Activated CD4-positive, CD25-positive, alpha-beta regulatory T cell treated with anti-CD3 and anti-CD28 coated beads, Interleukin-2, amount 50 U/mL, for 24 hours (primary cell): ENCODE measurements at places on chromosomes 5 and 9.

DNA sequence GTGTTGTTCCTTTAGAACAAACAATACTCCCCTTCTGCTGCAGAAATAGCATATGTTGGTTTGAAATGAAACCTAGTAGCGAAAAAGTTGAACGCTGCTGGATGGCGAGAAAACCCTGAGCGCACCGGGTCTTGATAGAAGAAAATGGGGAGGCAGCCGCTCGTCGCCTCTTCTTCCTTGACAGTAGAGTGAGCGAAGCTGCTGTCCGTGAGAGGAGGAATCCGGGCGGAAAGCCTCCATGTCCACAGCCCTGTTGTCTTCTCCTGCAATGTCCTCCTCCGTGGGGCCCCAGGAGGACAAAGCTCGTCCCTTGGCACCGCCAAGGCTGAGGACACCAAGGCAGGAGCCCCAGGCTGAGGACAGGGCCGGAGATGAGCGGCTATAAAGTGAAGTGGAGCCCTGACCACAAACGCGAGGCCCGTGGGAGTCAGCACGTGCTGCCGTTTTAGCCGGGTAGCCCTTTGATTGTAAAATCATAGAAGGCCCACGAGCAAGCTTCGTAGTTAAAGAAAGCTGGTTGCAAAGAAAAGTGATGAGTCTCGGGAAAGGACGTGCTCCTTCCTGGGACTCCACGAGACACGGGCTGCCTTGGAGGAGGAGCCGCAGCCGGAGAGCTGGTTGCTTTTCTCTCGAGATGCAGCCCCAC is 35.6 kb downstream of the MRPL36 start:
- no peak for ATAC-seq

DNA sequence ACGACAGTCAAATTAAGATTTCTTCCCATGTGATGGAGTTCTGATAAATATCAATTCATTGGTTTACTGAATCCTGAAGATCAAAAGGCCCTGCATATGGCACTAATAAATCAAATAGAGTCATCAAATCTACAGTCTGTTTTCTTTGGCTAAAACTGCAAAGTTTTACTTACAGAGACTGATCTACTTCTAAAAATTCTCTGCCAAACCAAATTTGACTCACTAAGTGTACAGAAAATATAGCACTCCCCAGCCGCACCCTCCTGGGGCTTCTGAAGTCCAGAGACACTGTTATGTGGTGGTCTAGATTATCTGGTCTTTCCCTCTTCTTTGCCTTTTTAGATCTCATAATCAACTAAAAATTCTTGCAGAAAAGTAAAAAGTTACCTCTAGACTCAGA is 237.7 kb downstream of the MLLT3 start:
- ATAC-seq: no peak

DNA sequence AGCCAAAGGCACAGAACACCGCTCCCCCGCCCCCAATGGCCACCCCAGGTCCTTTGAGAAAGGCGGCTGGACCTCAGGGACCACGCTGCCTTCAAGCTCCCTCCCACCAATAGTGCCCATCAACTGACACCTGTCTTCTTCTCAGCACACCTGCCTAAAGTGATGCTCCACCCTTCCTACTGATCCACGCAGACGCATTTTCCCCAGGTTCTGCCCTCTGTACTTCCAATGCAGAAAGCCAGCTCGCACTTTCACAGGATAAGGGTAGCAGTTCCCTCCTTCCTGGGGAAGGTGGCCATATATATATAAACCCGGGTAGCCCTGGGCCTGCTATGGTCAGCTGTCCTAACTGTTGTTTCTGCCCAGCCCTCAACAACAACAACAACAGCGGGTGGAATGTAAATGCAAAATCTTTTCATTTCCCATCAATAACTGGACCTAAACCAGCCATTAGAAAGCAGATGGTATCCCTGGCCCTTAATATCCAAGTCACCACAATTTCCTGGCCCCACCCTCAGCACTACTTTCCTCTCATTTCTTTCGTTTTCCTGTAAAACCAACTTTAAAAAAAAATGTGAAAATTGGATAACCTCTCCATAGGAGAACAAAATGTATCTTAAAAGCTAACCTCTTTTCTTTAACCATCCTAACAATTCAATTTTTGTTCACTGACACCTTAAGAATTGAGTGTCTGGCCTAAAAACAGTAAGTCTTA is 1.7 kb downstream of the GOLM1 start:
- no peak for ATAC-seq

GRCh38 chr5:153655201-153655510 is 164.7 kb downstream of the GRIA1 start:
- ATAC-seq: no peak

DNA sequence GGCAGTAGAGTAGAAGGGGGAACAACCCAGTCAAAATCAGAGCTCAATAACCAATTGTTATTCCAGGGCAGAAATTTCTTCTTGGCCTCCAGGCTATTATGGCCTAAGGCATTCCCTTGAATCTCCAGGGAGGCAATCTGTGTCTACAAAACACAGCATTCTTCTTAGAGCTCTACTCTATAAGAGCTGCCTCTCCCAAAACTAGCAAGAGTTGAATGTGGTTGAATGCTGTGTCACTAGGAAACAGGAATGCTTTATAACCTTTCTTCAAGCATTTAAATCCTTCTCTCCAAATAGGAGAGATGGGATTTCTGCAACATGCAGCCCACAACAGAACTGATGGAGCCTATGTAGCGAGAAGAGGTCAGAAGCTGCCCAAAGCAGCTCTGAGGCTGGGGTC is 97.1 kb upstream of the APC start:
- ATAC-seq: no peak

- peak; percentile 64 for ATAC-seq
Measured at GRCh38 chr9:76394960-76395252, 680 bp upstream of the RFK start.

DNA sequence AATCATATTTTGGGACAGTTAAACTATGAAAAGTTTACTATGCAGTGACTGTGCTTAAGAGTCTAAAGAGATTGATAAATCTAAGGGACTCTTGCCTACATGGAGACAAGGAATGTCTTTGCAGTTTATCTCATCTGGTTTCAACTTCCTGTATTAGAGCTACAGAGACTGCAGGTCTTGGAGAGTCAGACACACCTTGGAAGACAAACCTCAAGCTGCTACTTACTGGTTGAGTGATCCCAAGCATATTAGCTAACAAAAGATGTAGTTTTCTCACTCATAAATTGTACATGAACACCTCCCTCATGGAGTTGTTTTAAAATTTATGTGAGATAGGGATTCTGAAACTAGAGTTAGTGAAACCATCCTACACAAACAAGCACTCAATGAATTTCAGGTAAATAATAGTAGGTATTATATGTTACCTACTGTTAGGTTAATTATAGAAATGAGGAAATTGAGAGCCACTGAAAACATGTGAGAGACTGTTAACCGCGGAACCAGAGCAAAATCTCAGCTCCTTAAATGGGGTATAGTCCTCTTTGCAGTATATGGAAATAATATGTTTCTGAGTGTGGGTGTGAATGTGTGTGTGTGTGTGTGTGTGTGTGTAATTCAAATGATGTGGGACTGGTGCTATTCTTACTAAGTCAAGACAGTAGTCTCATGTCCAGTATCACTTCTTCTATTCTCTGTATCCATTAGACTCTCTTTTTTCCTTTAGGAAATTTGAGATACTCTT is 752.1 kb downstream of the DTWD2 start:
- ATAC-seq: no peak

DNA sequence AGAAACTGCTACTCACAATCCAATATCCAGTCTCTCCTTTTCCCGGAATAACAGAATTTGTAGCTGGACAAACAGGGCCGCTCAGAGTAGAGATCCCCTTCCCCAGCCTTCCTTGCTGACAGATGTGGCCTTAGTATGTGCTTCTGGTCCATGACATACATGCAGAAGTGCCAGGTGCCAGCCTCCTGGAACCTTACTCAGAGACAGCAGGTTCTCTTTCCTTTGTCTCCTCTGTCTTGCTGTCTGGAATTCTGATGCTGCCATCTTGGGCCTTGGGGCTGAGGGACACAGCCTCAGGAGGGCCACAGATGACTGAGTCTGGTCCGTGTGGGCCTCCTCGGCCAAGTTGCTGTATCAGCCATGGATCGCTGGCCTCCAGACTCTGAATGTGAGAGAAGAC is 210.1 kb downstream of the PAX5 start:
- ATAC-seq: no peak

DNA sequence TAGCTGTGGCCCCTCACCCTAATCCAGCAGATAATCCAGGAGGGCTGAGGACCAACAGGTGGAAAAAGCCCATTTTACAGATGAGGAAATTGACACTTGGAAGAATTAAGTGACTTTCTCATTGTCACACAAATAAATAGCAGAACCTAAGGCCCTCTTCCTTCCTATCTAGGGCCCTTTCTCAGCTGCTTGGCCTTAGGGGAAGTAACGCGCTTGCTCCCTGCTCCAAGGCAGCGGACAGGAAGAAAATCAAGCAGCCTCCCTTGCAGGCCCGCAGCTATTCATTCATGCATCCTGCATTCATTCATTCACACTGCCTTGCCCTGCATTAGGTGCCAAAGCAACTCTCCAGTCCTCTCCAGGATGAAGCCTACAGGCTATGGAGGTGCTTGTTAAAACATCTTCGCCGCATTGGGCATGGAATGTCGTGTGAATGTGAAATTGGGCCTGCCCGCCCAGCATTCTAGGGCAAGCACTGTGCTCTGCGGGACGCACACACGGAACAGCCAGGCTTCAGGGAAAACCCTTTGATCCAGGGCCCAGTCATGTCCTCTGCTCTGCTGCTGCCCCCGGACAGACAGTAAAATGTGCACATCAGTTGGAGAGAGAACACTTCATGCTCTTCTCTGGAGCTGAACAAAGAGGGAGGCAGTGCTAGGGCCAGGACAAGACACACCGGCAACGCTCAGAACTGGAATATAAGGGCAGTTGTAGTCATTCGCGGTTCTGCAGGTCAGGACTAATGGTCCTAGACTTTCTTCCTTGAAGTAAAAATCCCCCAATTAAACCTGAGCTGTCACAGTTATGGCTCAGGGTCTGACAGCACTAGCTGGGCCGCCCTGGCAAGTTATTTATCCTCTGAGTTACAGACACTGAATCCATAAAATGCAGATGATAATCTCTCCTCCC is 166.0 kb downstream of the COL23A1 start:
- ATAC-seq: no peak

GRCh38 chr9:116355153-116355921 is 201.7 kb downstream of the PAPPA start:
- no peak for ATAC-seq

GRCh38 chr5:102279711-102280110 is 16.4 kb downstream of the SLCO4C1 start:
- no peak for ATAC-seq

DNA sequence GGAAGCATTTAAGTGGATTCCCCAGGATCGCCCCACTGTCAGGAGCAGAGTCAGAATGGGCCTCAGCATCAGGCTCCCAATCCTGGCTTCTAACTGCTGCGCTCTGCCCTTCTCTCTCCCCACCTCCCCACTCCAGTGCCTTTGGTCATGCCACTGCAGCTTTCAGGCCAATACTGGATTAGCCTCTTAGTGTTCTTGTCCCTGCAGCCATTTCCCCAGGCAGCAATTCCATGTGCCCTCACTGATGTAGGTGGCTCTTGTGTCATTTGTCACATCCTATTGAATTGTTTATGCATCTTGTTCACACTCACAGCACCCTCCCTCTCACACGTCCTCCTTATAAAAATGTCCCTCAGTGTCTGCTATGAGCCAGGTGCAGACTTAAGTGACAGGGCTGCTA is 544.2 kb upstream of the DAP start:
- ATAC-seq: no peak

DNA sequence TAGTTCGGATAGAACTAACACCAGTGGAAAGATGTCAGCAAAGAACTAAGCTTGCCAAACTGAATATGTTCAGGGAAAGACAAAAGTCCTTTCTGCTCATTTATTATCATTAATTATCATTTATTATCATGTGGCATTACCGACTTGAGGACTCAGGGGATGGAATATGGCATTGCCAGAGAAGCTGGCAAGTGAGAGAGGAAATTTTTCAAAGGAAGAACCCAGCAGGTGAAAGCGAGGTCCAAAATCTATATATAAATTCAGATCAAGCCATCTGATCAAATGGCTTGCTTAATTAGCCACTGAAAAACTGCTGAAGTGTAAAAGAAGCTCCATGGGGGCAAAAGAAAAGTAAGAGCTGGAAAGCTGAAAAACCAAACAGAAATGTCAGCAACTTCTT is 1049.6 kb upstream of the SEMA6A start:
- no peak for ATAC-seq

DNA sequence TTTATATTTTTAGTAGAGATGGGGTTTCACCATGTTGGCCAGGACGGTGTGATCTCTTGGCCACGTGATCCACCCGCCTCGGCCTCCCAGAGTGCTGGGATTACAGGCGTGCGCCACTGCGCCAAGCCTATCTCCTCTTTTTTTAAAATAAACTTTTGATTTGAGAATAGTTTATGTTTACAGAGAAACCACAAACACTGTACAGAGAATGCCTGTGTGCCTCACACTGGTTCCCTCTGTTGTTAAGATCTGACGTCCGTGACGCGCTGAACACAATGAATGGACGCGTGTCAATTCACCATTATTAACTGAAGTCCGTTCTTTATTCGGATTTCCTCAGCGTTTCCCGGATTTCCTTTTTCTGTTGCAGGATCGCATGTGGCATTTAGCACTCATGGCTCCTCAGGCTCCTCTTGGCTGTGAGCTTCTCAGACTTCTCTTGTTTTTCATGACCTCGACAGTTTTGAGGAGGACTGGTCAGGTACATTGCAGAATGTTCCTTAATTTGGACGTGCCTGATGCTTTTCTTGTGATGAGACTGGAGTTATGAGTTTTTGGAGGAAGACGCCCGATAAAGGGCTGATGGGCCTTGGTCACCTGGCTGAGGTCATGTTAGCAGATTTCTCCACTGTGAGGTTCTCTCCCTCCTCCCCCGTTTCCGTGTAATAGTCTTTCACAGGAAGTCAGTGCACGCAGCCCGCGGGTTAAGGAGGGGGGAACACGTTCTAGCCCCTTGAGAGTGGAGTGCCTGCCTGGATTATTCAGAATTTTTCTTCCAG is 69.6 kb downstream of the ANKRD33B start:
- no peak for ATAC-seq

DNA sequence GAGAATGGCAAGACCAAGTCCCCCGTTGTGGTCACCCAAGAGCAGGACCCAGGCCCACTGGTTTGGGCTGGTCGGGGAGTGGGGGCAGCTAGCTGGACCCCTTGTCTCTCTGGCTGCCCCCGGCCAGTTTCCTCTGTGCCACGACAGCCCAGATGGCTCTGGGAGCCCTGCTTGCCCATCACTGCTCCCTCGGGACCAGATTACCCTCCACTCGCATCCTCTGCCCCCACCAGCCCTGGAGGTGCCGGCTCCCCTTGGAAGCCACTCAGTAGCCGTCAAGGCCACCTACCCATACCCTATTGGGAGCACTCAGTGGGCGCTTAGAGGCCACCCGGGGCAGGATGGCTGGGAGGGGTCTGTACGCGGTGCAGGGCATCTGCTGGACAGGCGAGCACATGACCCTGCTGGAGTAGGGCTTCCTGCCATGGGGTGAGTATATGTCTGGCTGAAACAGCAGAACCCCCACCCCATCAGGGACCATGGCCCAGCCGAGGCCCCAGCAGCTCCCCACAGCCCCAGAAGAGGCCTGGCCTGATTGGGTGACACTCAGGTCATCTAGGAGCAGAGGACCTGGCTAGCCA is 70.0 kb downstream of the ZNF354C start:
- no peak for ATAC-seq

- no peak for ATAC-seq
Measured at GRCh38 chr9:70494221-70494620, 79.8 kb upstream of the KLF9 start.

GRCh38 chr5:169875091-169875728 is 105.1 kb downstream of the INSYN2B start:
- ATAC-seq: no peak

GRCh38 chr9:131667576-131667975 is 72.3 kb downstream of the RAPGEF1 start:
- ATAC-seq: peak; percentile 71
